Naive B cell (primary cell): ENCODE measurements at places on chromosomes 3 and 15. TPM values are rescaled to one million over a fixed set of nuclear protein-coding genes. Genes with fewer than 3 reads are reported as not detected.

The YEATS2 gene
- 4.7 TPM for polyA plus RNA-seq

- no peak overlapping the region for H3K4me3 ChIP-seq
- H3K27ac ChIP-seq = no peak overlapping the region
- H3K27me3 ChIP-seq = no peaks in the 10 kb centered on the region
- H3K4me1 ChIP-seq = no peaks in the 10 kb centered on the region
- peaks cover 39% of the 10 kb centered on the region for H3K36me3 ChIP-seq
These were observed 40.9 kb upstream of the PTPN23 start for GRCh38 chr3:47339951-47340350.

GRCh38 chr15:48888836-48889235 lies 10.9 kb downstream of the EID1 start:
- no peaks in the 10 kb centered on the region for H3K4me1 ChIP-seq
- no peak for DNase-seq

GRCh38 chr15:63291507-63291906 lies 14.1 kb downstream of the APH1B start:
- H3K27me3 ChIP-seq = no peaks in the 10 kb centered on the region
- H3K4me3 ChIP-seq = no peak overlapping the region
- H3K4me1 ChIP-seq = peaks cover 5% of the 10 kb centered on the region
- no peak overlapping the region for H3K27ac ChIP-seq
